Upper lobe of right lung (tissue), 1 donor: ENCODE measurements at places on chromosomes 3 and 15.

DNA sequence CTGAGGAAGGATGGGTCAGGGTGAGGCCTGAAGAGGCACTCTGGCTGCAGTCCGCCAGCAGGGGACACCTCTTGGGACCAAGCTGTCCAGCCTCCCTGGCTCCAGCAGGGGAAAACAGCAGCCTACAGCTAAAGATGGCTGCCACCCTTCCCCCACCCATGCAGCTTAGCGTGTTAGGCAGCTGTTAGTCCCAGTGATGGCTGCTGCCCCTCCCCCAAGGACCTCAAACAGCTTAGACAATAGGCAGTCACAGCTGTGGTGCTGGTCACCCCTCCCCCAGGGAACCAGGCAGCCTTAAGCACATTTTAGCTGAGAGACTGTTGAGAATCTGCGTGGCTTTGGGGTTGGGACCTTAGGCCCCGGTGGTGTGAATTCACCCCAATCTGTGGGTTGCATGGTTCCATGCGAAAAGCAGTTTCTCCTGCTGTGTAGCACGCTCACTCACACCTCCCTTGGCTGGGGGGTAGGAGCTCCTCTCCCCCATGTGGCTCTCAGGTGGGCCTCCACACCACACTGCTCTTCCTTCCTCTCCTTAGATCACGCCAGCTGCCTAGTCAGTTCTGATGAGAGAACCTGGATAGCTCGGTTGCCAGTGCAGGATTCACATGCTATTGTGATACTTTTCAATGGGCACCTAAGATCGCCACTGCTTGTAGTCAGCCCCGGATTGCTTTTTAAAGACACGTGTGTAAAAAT is 140.5 kb upstream of the CADPS start:
- no peak for DNase-seq
- no peaks in the 10 kb centered on the region for H3K27me3 ChIP-seq
- no peaks in the 10 kb centered on the region for H3K4me1 ChIP-seq
- no peak overlapping the region for H3K4me3 ChIP-seq

GRCh38 chr3:140559546-140559945 is 118.3 kb upstream of the TRIM42 start:
- no peaks in the 10 kb centered on the region for H3K36me3 ChIP-seq
- H3K4me3 ChIP-seq = no peak overlapping the region
- no peak for DNase-seq
- H3K27me3 ChIP-seq = no peaks in the 10 kb centered on the region

DNA sequence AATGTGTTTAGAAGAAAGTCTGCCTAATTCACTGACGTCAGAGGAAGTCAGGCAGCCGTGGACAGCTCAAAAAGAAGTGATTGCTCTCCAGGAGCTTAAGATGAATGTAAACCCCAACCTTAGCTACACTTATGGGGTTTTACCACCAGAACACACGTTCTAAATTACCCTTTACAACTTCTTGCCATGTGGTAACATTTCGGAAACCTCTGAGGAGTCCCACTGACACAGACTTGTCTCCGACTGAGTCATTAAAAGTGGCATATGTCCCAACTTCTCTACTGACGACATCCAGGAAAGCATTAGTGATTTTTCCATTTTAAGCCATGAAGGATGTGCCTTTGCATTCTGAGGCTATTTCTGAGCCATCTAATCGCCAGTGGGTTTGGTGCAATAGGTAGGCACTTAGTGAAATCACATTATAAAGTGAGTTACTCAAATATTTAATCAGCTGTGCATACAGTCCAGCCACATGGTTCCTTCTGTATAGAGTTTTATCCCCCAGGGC is 32.4 kb downstream of the C2CD4A start:
- H3K27ac ChIP-seq = no peak overlapping the region
- H3K4me1 ChIP-seq = no peaks in the 10 kb centered on the region
- no peak overlapping the region for H3K4me3 ChIP-seq
- no peaks in the 10 kb centered on the region for H3K27me3 ChIP-seq
- DNase-seq = no peak
- H3K36me3 ChIP-seq = no peaks in the 10 kb centered on the region

DNA sequence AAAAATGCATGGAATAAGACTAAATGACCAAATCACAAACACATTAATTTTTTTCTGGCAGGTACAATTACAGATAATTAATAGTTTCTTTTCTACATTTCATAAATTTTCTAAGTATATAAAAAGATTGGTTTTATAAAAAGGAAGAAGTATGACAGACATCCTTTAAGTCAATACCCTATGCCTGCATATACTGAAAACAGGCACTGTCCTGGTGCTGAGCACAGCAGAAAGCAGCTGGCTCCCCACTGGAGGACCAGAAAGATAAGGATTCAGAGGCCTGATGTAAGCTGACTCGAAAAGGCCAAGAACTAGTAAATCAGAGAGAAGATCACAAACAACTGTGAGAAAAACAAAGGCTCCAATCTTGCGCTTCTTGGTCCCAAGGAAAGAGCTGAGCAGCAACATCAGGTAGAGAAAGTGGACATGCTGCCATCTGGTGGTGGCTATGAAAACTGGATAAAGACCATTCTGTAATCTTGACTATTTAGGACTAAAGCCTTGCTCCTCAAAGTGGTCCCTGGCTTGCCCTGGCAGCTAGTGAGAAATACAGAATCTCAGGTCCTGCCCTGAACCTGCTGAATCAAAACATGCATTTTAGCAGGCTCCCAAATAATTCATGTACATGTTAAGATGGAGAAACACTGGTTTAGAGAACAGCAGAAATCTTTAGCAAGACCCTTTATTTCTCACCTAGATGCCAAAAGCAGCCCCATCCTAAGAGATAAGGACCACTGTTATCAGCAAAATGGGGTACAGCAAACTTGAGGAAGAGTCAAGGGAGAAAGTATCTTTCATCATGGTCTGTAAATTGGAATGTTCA is 76.0 kb downstream of the TRANK1 start:
- H3K27me3 ChIP-seq = no peaks in the 10 kb centered on the region
- H3K27ac ChIP-seq = no peak overlapping the region
- no peak overlapping the region for H3K4me3 ChIP-seq
- peaks cover 14% of the 10 kb centered on the region for H3K36me3 ChIP-seq

GRCh38 chr3:129409541-129409940 is 18.9 kb downstream of the EFCAB12 start:
- no peak overlapping the region for H3K27ac ChIP-seq
- DNase-seq = no peak
- H3K4me3 ChIP-seq = no peak overlapping the region
- H3K4me1 ChIP-seq = no peaks in the 10 kb centered on the region
- H3K36me3 ChIP-seq = no peaks in the 10 kb centered on the region

- H3K4me1 ChIP-seq = no peaks in the 10 kb centered on the region
- H3K27me3 ChIP-seq = no peaks in the 10 kb centered on the region
- H3K36me3 ChIP-seq = no peaks in the 10 kb centered on the region
- no peak overlapping the region for H3K4me3 ChIP-seq
Observed at GRCh38 chr15:70008697-70009290, 88.9 kb downstream of the TLE3 start.

DNA sequence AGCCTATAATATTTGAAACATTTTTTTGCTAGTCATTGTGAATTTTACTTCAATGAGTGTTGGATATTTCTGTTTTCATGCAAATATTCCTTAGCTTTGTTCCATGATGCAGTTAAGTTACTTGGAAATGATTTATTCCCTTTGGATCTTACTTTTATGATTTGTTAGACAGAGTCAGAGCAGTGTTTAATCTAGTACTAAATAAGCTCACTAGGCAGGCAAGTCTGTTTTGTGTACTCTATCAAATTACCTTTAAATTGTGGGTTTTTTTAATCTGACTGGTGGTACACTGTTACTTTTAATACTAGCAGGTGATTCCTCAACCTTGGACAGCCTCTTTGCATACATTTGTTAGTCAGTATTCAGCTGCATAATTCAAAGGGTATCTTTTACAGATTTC is 173.3 kb upstream of the MBNL1 start:
- no peak overlapping the region for H3K4me3 ChIP-seq
- H3K4me1 ChIP-seq = no peaks in the 10 kb centered on the region
- no peak overlapping the region for H3K27ac ChIP-seq
- no peak for DNase-seq
- H3K36me3 ChIP-seq = no peaks in the 10 kb centered on the region

DNA sequence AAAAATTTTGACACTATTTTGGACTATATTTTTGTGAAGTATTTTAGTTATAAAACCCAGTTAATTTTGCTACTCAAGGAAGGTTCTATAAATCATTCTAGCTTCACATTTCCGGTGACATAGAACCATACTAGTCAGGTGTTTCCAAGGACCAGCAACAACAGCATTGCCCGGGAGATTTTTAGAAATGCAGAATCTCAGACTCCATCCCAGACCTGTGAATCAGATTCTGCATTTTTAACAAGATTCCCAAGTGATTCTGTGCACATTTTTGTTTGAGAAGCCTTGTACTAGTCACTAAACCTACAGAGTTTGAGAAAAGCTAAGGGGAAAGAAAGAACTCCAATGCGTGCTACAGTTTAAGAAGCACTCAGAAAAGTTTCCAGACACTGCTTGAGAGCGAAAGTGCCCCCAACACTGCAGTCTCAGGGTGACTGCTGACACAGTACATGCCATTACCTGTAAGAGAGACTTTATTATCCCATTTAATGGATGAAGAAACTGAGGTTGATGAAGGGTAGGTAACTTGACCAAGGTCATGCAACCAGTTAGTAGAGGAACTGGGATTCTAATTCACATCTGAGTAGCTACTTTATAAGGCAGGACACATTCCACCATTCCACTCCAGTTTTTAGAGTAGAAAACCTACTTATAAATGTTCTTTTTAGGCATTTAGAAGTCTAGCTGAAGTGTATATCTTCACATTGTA is 49.7 kb upstream of the USP3 start:
- H3K36me3 ChIP-seq = no peaks in the 10 kb centered on the region
- no peak overlapping the region for H3K4me3 ChIP-seq
- no peaks in the 10 kb centered on the region for H3K27me3 ChIP-seq
- DNase-seq = no peak
- no peak overlapping the region for H3K27ac ChIP-seq

GRCh38 chr15:34301058-34301457 is 36.5 kb downstream of the SLC12A6 start:
- no peaks in the 10 kb centered on the region for H3K4me1 ChIP-seq
- no peak overlapping the region for H3K27ac ChIP-seq
- H3K27me3 ChIP-seq = no peaks in the 10 kb centered on the region
- H3K4me3 ChIP-seq = no peak overlapping the region
- no peak for DNase-seq
- H3K36me3 ChIP-seq = no peaks in the 10 kb centered on the region

DNA sequence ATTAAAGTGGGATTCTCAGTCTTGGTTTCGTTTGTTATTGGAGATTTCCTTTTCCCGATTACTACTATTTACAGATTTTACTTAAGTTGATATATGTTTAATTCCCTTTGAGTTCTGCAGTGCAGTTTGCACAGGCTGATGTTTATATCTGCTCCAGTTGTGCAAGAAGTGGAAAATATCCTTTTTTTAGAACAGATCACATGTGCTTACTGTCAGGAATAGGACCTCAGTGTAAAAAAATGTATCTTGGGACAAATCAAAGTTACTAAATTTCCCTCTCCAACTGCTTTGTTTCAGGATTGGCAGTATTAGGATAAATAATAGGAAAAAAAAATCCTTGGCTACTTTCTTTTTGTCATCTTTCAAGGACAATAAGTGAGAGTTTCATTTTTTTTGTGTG is 6.9 kb downstream of the MITF start:
- no peaks in the 10 kb centered on the region for H3K36me3 ChIP-seq
- H3K27ac ChIP-seq = peak overlapping the region; percentile 34
- no peaks in the 10 kb centered on the region for H3K27me3 ChIP-seq
- no peak overlapping the region for H3K4me3 ChIP-seq
- no peak for DNase-seq

- H3K36me3 ChIP-seq = no peaks in the 10 kb centered on the region
- no peaks in the 10 kb centered on the region for H3K4me1 ChIP-seq
- no peak for DNase-seq
- no peak overlapping the region for H3K27ac ChIP-seq
- no peak overlapping the region for H3K4me3 ChIP-seq
Observed at GRCh38 chr15:56956538-56956937, 38.1 kb downstream of the TCF12 start.

DNA sequence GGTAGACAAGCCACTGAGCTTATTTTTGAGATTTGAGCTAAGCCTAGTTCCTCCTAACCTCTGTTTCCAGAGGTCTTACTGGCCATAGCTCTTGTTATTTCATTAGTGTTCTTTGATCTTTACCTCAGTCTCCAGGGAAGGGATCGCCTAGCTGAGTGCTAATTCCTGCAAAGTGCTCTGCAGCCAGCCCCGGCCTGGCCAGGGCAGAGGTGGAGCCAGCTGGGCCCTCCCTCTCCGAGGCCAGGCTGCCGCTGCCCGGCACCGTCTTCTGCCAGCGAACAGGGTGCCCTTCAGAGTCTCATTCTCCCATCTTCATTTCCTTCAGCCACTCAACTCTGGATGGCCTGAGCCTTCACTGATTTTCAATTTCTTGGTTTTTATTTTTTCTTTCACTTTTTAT is 19.7 kb downstream of the FAN1 start:
- no peaks in the 10 kb centered on the region for H3K4me1 ChIP-seq
- H3K27me3 ChIP-seq = no peaks in the 10 kb centered on the region
- DNase-seq = no peak
- no peak overlapping the region for H3K4me3 ChIP-seq

DNA sequence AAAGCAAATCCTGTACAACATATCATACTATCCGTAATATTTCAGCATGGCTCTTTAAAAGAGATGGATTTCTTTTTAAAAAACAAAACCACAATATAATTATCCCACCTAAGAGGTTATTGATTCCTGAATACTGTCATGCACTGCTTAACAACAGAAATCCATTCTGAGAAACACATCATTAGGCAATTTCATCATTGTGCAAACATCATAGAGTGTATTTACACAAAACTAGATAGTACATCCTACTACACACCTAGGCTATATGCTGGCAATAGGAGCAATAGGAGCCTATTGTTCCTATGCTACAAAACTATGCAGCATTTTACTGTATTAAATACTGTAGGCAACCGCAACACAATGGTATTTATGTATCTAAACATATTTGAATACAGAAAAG is 242.0 kb downstream of the NEK10 start:
- H3K36me3 ChIP-seq = no peaks in the 10 kb centered on the region
- no peaks in the 10 kb centered on the region for H3K4me1 ChIP-seq
- H3K27ac ChIP-seq = no peak overlapping the region
- H3K4me3 ChIP-seq = no peak overlapping the region
- no peak for DNase-seq
- H3K27me3 ChIP-seq = no peaks in the 10 kb centered on the region

GRCh38 chr15:72616491-72617210 is 37.8 kb upstream of the GOLGA6B start:
- H3K27me3 ChIP-seq = no peaks in the 10 kb centered on the region
- no peak overlapping the region for H3K4me3 ChIP-seq
- no peak overlapping the region for H3K27ac ChIP-seq
- H3K36me3 ChIP-seq = no peaks in the 10 kb centered on the region

DNA sequence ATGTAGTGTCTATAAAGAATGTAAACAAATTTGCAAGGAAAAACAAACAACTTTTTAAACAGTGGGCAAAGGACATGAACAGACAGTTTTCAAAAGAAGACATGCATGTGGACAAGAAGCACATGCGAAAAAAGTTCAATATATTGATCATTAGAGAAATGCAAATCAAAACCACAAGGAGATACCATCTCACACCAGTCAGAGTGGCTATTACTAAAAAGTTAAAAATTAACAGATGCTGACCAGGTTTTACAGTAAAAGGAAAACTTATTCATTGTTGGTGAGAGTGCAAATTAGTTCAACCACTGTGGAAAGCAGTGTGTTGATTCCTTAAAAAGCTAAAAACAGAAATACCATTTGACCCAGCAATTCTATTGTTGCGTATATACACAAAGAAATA is 47.1 kb upstream of the LSAMP start:
- H3K27ac ChIP-seq = no peak overlapping the region
- H3K27me3 ChIP-seq = no peaks in the 10 kb centered on the region
- H3K36me3 ChIP-seq = no peaks in the 10 kb centered on the region
- no peaks in the 10 kb centered on the region for H3K4me1 ChIP-seq
- no peak for DNase-seq

- no peak overlapping the region for H3K27ac ChIP-seq
- no peaks in the 10 kb centered on the region for H3K27me3 ChIP-seq
- H3K36me3 ChIP-seq = no peaks in the 10 kb centered on the region
- H3K4me1 ChIP-seq = no peaks in the 10 kb centered on the region
Observed at GRCh38 chr3:141477224-141477623, 9.6 kb upstream of the RASA2 start.
